ENCODE measurements at places on chromosomes 3 and 15.

- no peak for DNase-seq
Observed at GRCh38 chr3:197591816-197592215, 36.0 kb upstream of the BDH1 start.

DNA sequence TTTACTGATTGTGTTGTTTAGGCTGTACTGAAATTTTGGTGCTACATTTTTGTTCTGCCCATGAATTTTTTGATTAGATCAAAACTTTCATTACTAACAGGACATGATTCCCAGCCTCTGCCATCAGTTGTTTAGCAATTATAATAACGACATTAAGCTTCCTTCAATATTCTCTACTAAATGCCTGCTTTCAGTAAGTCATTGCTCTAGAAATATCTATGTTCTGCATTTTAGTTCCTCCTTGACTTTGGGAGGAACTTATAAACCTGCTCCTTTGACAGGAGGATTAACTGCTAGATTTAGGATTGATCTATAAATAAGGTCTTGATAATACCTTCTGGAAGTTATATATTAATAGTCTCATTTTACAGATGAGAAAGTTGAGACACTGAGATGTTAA is 269.1 kb downstream of the RAP2B start:
- DNase-seq, result no peak

DNA sequence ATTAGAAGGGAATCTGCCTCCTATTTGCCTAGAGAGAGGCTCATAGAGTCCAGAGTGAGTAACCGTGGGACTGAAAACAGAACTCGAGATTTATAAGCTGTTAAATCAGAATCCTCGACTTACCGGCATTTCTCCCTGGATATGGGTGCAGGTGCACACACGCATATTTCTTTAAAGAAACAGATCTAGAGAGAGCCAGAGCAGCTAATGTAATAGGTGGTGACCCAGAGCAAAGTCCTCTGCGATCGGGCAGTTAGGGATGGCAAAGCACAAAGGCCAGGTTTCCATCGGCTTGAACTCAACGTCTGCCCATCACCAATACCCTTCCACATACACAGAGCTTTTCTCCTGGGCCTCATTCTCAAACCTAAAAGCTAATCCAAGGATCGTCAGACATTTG is 13.8 kb downstream of the RNF168 start:
- no peak for DNase-seq

- no peak for DNase-seq
Observed at GRCh38 chr3:161637559-161637958, 141.0 kb downstream of the OTOL1 start.

GRCh38 chr3:30448450-30449289 is 157.7 kb upstream of the TGFBR2 start:
- DNase-seq, result no peak

GRCh38 chr3:47540281-47540680 is 26.8 kb upstream of the ELP6 start:
- no peak for DNase-seq

DNA sequence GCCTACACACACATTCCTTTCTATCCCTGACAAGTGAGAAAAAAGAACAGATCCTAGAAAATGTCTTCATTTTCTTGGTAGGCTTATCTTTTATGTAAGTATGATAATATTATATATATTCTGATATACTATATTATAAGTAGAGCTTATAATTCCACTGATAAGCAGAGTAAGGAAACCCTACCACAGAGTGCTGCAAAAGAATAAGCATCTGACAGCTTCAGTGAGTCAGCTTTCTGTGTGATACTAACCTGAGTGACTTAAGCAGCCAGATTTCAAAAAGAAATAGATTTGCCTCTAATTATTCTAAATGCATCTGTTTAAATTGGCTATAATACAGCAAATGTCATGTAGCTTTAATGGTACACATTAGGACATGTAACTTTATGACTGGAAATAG is 656.0 kb downstream of the MCTP2 start:
- DNase-seq, result no peak

GRCh38 chr3:40054568-40055222 is 245.3 kb downstream of the MYRIP start:
- no peak for DNase-seq

GRCh38 chr3:22835041-22835440 is 368.1 kb upstream of the UBE2E2 start:
- no peak for DNase-seq

DNA sequence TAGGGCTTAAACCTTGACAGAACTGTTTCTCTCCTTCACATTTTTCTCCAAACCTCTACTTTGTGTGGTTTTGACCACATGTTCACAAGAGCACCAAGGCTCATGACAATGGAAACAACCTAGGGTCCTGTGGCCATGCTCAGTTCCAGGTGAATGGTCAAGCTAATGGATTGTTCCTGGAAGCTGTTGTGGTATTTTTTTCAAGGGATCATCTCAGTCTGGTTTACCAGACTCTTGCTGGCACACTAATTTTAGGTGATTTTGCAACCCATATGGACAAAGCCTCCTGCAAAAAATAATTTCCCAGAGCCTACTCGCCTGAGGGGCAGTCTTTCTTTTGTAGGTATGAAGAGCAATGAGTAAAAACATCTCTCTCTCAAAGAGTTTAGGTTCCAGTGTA is 67.2 kb downstream of the LSAMP start:
- no peak for DNase-seq

DNA sequence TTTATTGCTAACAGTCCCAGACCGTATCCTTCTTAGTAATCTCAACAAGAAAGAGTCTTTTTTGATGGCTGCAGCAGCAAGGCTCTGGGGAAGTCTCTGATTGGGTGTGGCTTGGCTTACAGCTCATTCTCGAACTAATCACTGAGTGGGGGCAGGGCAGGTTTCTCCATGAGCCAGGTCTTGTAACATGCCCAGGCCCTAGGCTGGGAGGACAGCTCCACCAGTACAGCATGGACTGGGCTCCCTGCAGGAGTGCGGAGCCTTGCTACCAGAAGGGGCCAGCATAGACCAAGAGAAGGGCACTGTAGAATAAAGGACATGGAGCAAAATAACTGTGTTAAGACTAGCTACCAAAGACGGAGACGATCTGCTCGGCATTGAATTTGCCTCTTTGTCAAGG is 7.2 kb downstream of the CD276 start:
- DNase-seq, result no peak

GRCh38 chr3:22172964-22173363 is 422.0 kb upstream of the ZNF385D start:
- DNase-seq, result no peak

- no peak for DNase-seq
Observed at GRCh38 chr3:191952186-191952585, 491.2 kb downstream of the PYDC2 start.

DNA sequence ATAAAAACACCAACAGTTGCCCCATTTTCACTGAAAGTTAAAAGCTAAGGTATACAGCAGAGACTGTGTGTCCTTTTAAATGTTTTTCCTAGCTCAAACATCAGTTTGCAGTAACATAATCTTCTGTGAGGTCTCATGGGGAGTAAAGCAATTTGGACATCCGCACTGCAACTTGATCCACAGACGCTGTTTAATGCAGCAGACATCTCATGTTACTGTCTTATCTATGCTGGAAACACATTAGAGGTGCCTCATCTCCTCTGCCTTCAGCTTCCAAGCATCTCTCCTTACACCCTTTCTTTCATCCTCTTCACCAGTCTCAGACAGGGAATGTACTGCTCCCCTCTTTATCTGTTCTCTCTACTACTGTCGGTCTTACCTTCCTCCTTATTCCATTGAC is 53.7 kb upstream of the ATP11B start:
- no peak for DNase-seq

GRCh38 chr3:167100200-167100599 is 279.9 kb downstream of the ZBBX start:
- no peak for DNase-seq

DNA sequence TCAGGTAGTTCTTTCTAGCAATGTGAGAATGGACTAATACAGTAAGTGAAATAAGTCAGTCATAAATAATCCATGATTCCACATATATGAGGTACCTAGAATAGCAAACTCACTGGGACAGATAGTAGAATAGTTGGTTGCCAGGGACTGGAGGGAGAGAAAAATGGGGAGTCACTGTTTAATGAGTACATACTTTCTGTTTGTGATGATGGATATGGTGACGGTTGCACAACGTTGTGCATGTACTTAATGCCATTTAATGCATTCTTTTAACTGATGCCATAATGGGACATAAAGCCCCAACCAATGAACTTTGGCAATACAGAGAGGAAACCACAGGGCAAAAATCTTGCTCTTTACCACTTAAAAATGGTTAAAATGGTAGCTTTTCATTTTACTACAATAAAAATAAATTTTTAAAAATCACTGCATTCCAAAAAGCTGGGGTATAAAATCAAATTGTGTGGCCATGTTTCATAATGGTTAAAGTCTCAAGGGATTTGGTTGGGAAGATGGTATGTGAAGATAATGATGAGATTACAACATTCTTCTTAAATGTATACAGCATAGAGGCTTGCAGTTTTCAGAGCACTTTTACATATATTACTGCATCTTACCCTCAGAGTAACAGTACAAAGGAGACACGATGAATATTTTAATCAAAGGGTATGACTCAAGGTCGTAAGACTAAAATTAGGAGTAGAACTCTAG is 45.2 kb downstream of the ADAM10 start:
- DNase-seq, result no peak

- no peak for DNase-seq
Observed at GRCh38 chr3:121531269-121531668, 14.5 kb downstream of the POLQ start.

- no peak for DNase-seq
Observed at GRCh38 chr3:56928379-56929068, 126.8 kb upstream of the ARHGEF3 start.

DNA sequence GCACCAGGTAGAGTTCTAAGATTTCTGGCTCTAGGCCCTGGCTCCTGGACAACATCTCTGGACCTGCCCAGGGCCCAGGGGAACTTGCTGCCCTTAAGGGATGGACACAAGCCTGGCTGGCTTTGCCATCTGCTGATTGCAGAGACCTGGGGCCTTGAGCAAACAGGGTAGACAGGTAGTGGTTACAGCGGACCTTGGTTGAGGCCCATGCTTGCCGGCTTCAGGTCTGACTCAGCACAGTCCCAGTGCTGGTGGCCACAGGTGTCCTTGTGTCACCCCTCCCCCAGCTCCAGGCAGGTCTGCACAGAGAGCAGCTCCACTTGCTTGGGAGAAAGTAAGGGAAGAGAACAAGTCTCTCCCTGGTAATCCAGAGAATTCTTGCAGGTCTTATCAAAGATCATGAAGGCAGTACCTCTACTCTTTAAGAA is 15.9 kb upstream of the ACTL6A start:
- DNase-seq, result no peak

GRCh38 chr3:51530485-51530884 is 8.0 kb upstream of the RAD54L2 start:
- DNase-seq, result no peak

DNA sequence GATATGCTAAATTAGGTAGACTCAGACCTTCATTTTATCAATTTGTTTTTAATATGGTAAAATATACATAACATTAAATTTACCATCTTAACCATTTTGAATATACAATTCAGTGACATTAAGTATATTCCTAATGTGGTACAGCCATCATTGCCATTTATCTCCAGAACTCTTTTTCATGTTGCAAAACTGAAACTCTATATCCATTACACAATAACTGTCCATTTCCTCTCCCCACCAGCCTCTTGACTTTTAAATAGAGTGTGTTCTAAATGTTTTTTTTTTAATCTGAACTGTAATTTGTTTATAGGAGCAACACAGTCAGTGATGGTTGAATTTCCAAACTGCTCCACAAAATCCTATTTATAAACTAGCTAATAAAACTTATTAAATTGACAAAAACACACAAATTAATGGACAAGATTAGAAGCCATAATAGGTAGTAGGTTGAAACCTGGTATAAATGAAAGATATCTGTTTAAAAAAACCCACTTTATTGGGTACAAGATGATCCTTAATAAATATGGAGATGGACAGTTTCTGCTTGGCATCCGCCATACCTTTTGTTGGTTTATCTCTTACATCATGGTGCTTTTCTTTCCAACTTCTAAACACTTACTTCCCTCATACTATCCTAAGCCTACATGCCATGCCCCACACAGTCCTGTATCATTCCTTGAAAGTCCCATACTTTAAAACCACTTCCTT is 142.4 kb downstream of the ZPLD1 start:
- no peak for DNase-seq

GRCh38 chr3:108345492-108346205 is 49.3 kb downstream of the HHLA2 start:
- no peak for DNase-seq

DNA sequence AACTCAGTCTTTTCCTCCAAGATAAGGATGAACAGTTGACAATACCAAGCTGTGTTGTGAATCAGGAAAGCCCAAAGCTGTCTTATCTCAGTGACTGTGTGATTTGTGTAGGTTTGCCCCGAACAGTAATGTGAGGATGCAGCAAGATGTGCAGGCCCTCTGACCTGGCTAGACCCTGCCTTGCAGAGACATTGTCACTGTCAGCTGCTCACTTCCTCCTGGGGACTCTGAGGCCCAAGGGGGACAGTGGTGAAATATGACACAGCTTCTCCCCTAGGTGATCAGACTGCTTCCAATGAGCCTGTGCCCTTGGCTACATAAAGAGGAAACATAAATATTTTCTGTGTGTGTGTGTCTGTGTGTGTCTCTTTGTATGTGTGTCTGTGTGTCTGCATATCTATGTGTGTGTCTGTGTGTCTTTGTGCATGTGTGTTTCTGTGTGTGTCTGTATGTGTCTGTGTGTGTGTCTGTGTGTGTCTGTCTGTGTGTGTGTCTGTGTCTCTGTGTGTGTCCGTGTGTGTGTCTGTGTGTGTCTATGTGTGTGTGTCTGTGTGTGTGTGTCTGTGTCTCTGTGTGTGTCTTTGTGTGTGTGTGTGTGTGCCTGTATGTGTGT is 21.7 kb downstream of the LRRK1 start:
- no peak for DNase-seq

GRCh38 chr3:43432462-43432861 is 146.1 kb downstream of the SNRK start:
- no peak for DNase-seq

GRCh38 chr3:38227989-38228388 is 37.6 kb upstream of the SLC22A13 start:
- DNase-seq, result no peak

- no peak for DNase-seq
Observed at GRCh38 chr15:76799760-76800159, 105.4 kb downstream of the SCAPER start.

DNA sequence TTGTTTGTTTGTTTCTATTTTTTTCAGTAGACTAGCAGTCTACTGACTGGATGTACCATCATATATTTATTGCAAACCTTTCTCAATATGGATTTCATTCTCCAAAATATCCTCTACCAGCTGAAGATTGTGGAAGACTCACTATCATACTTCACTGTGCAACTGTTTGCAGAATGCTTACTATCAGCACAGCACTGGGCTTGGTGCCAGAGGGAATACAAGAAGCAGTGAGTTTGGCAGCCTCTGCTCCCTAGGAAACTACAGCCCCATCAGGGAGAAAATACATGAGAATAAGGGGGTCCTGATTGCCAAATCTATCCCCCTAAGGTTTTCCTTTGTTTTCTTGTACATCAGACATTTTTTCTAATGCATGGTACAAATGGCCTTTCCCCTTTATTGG is 27.5 kb downstream of the AQP9 start:
- DNase-seq, result no peak

GRCh38 chr3:8618950-8619349 is 25.6 kb downstream of the SSUH2 start:
- no peak for DNase-seq

Data from GM19239 (cell line).